NCI-H226 (cell line): ENCODE measurements at places on chromosomes 2 and 18.
A peak's percentile ranks its signal among the peaks of the same experiment; 100 is the strongest.

- DNase-seq, result peak; percentile 48
Measured at GRCh38 chr2:69559442-69560146, 83.9 kb downstream of the AAK1 start.

- DNase-seq, result peak; percentile 30
Measured at GRCh38 chr2:209933499-209934483, 68.6 kb upstream of the RPE start.

- no peak for DNase-seq
Measured at GRCh38 chr2:40877734-40878288, 425.9 kb upstream of the SLC8A1 start.

- DNase-seq, result no peak
Measured at GRCh38 chr18:63183952-63184770, 135.4 kb downstream of the BCL2 start.

DNA sequence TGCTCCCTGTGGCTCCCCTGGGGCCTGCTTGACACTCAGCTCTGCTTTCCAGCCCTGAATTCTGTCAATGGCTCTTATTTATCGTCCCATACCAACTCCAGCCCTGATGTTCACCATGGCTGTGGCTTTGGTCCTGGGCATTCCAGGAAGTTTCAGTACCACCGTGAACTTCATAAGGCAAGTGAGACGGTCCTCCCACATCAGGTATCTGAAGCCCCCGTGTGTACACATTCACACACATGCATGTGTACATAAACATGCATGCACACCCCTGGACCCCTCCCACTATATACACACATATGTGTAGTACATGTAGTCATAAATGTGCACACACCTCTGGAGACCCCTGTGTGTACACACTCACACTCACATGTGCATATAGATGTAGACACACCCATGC is 43.3 kb upstream of the PUM2 start:
- DNase-seq, result no peak

DNA sequence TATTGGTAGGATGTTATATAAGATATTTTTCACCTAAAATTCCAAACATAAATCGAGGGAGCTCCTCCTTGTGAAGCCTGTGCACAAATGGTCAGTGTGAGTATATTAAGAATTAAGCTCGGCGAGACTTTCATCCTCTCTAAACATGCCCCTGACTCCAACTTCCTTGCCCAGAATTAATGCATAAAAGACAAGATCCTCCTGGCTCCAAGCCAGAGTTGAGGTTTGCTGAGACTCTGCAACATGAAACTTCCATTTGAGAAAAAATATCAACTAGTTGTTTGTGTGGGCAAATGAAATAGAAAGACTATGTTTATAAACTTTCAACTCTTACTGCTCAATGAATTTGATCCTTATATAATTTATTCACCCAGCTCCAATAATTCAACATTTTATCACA is 68.1 kb downstream of the CCDC178 start:
- no peak for DNase-seq

DNA sequence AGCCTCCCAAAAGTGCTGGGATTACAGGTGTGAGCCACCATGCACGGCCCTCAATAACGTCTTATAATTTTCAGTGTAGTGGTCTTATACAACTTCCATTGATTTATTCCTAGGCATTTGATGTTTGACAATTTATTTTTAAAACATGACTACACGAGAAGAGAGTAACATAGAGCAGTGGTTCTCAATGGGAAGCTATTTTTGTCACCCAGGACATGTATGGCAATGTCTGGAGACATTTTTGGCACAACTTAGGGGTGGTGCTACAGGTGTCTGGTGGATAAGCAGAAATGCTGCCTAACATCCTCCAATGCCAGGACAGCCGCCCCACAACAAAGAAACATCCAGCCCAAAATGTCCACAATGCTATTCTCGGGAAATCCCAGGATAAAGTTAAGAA is 12.7 kb upstream of the ANXA4 start:
- no peak for DNase-seq
